ENCODE measurements at places on chromosomes 16 and 17.
A peak's percentile ranks its signal among the peaks of the same experiment; 100 is the strongest.

GRCh38 chr17:7476494-7476893 is 2.9 kb downstream of the ZBTB4 start:
- no peak for DNase-seq

- DNase-seq, result no peak
Observed at GRCh38 chr17:80762076-80762475, 217.4 kb downstream of the RPTOR start.

DNA sequence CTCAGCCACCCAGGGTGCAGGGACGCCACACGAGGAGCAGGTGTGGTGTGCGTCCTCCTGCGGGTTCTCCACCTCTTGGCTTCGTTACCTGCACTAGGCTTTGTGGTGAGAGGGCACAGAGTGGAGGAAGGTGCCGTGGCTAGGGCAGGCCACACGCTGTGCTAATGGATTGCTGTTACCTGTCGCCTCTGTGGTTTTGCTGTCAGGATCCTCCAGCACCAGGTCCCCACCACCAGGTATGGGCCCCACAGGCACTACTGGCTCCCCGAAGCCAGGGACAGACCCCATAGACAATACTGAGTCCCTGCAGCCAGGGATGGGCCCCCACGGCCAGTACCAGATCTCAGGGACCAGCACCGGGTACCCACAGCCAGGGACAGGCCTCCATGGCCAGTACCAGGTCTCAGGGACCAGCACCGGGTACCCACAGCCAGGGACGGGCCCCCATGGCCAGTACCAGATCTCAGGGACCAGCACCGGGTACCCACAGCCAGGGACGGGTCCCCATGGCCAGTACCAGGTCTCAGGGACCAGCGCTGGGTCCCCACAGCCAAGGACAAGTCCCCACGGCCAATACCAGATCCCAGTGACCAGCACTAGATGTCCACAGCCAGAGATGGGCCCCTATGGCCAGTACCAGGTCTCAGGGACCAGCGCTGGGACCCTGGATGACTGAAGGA is 315.6 kb downstream of the SEC14L1 start:
- no peak for DNase-seq

GRCh38 chr16:57240851-57241250 is 4.2 kb upstream of the ARL2BP start:
- DNase-seq, result no peak

DNA sequence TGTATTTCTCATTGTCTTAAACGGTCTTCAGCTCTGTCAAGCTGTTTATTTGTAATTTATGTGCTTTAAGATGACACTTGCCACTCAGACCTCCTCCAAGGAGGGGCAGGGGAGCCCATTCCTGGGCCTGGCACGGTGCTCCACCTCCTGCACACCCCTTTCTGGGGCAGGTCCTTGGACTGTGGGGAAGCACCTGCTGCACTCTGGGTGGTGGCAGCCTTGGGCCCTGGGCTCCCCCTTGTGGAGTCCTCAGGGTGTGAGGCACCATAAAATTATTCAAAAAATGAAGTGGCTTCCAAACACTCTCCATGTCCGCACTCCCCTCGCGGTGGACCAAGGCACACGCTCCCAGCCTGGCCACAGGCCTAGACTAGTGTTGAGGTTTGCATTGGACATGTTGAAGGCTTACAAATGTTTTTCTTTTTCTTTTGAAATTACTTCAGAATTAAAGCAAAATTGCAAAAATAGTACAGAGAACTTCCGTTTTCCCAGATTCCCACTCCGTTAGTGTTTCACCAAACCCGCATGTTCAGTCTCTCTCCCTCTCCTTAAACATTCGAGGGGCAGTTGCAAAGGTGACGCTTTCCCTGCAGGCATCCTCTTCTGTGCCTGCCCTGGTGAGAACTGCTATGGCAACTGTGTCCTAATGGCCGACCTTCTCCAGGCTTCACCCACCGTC is 32.4 kb downstream of the FOXK2 start:
- DNase-seq, result peak; percentile 58

DNA sequence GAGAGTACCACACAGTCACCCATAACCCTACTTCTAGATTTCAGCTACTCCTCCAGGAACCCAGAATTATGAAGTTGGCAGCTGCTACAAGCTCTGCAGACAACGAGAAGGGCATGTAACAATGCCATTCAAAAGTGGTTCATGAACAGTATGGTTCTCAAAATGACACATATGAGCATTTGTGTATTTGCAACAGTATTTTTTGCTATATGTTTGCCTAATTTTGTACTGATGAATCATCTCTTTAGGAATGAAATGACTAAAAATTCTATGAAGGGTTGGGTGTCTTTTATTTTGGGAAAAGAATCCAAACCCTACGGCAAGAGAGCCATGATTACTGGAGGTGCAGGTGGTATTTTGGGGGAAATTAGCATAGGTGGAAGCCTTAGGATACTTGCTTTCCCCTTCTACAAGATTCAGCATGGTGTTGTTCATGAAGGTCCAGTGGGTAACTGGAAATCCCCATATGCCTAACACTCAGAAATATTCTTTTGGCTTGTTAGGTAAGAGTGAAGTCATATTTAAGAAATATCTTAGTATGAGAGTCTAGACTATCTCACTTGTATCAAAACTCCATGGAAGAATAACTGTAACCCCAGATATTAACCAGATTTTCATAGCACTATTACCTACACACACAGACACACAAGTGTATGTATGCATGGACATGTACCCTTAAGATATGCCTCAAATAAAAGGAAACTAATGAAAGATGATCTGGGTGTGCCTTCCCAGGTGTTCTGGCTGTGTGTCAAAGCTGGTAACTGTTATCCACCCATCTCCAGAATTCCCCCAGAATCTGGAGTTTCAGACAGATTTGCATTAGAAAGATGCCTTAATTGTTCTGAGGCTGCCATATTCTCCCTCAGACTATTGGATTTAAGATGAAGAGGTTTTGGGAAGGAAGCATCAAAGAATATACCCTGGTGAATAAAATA is 688.2 kb upstream of the SOX9 start:
- no peak for DNase-seq

DNA sequence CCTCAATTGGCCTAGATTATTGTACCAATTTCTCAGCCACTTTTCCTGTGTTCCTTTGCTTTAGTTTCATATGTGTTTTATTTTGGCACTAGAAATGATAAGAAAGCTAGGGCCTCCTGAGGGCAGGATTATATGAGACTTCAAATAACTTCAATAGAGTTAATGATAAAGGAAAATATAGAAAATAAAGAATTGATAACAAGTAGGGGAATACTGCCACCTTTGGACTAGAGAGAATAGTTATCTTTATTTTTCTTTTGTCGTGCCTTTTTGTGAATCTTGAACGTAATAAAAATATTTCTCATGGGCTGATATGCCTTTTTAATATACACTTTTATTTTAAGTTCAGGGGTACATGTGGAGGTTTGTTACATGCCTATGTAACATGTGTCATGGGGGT is 29.3 kb upstream of the RBL2 start:
- no peak for DNase-seq

- no peak for DNase-seq
Observed at GRCh38 chr16:61179561-61179960, 856.7 kb downstream of the CDH8 start.

DNA sequence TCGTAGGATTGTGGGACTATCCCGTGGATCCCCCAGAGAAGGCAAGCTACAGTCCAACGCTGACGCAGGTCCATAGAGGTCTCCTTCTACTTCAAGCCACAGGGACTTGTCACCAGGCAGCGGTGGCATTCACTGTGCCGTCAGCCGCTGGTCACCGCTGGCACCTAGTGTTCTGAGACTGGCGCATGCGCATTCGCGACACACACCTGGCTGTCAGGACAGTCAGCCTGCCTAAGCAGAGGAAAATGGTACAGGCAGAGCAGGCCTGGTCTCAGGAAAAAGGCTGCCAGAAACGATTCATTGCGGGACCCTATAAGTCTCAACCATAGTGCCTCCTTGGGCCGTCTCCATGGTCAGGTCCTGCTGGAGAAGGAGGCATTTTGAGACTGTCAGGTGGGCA is 138.0 kb upstream of the WSB1 start:
- DNase-seq, result no peak

DNA sequence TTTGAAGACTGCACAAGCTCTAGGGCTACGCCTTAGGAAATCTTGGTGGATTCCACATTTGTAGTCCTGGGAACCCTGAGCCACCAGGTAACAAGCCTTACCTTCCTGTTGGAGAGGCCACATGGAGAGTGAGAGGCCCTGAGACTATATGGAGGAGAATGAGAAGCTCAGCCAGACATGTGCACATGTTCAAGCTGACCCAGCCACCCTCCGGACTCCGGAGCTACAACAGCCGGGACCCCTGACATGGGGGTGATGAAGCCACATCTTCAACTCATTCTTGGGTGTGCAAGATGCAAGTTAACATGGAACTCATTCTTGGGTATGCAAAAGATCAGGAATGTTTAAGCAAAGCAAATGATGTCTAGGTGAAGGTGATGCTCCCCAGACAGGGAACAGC is 62.7 kb downstream of the GNA13 start:
- no peak for DNase-seq

DNA sequence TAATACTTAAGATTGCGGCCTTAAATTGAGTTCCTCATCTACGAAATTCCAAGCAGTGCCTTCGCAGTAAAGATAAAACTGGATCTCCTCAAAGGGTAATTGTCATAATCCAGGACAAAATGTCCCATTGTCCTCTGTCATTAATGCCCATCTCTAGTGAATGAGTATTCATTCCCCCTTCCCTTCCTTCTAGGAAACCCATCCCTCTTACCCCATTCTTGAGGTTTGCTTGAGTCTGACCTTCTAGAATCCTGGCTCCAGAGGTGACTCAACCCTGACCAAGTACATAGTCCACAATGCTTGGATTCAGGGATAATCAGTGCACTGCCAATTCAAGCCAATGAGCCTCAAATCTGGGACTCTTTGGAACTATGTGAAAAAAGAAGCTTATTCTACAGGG is 47.0 kb upstream of the MAF start:
- no peak for DNase-seq

GRCh38 chr17:33322063-33322462 is 29.0 kb upstream of the ASIC2 start:
- no peak for DNase-seq

- DNase-seq, result no peak
Observed at GRCh38 chr17:2214047-2214928, 89.3 kb downstream of the SMG6 start.

DNA sequence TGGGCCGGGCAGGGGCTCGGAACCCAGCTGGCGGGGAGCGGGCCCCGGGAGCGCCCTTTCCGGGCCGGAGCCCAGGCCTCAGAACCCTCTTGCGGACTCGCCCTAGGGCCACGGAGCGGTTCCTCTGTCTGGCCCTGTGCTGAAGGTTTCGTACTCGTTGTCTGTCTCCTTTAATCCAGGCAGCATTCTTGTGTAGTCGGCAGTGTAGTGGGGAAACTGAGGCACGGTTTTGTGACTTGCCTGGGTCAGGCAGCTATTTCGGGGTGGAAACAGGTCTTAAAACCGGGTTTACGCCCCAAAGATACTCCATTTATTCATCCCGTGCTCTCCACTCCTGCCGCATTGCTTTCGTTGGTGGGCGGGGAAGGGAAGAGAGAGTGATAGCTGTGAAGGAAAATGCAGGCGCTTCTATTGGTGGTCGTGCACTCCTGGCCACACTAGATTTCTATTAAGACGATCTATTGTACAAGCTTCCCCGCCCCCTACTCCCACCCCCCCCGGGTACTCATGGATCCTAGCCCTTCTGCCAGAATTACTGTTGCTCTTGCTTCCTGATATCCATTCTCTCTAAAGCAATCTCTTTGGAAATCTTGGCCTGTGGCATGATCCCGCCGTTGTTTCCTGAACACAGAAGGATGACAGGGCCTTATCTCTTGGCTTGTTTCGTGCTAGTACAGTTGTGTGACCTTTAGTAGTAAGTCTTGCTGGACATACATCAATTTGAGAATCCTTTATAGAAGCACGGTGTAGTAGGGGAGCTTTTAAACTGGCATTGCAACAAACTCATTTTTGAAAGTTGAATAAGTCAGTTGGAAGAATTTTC is 751 bp downstream of the DCAF7 start:
- DNase-seq, result no peak

DNA sequence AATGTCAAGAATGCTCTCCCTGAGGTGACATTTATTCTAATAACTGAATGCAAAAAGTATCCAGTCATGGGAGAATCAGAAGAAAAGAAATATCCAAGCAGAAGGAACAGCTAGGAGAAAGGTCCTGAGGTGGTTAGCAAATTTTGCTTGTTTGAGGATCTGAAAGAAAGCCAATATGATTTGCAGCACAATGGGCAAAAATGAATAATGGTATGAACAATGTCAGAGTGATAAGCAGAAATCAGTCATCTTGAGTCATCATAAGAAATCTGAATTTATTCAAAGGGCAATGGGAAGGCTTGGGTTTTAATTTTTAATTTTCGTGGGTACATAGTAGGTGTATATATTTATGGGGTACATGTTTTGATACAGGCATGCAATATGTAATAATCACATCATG is 68.5 kb downstream of the BRIP1 start:
- no peak for DNase-seq

DNA sequence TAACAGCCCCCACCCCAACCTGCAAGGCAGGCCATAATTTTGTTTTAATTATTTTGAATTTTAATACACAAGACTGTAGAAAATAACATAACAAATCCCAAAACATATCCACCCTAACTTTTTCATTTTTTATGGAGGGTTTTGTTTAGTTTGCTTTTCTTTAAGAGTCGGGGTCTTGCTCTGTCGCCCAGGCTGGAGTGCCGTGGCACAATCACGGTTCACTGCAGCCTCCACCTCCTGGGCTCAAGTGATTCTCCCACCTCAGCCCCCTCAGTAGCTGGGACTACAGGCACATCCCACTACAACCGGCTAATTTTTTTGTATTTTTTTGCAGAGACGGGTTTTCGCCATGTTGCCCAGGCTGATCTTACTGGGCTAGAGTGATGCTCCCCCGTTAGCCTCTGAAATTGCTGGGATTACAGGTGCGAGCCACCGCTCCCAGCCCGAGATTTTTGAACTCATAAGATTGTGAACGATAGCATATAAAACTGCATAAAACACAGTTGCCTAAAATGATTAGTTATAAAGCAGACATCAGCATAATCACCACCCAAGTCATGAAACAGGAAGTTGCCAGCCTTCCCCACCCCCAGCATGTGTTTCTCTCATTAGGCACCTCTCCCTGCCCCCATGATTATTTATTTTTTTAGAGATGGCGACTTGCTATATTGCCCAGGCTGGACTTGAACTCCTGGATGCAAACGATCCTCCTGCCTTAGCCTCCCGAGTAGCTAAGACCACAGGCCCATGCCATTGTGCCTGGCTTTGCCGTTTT is 13.6 kb upstream of the DOC2B start:
- no peak for DNase-seq

DNA sequence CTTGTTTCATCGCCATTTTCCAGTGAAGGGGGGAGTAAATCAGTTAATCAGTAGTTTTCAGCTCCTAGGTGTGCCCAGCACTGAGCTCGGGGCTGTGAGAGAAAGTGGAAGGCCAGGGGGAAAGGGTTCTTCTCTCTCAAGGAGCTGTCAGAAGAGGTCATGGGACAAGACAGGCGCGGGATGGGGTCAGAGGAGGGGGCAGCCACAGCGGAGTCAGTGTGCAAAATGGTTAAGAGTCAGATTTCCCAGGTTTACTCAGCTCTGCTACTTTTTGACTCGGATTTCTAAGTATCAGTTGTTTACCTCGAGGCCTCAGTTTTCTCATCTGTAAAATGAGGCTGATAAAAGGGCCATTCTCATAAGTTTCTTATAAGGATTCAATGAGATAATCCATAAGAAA is 4.3 kb upstream of the XYLT1 start:
- no peak for DNase-seq
